ENCODE measurements at places on chromosomes 2 and 18. TPM values are rescaled to one million over a fixed set of nuclear protein-coding genes. Genes with fewer than 3 reads are reported as not detected.

Gene ZAP70
- total RNA-seq: not detected

Gene FAM237A
- not detected for total RNA-seq

Gene POTEC
- total RNA-seq: not detected

Gene CRACDL
- 3.8 TPM for total RNA-seq

Gene CFLAR
- total RNA-seq: 260 TPM

Gene LOXHD1
- not detected for total RNA-seq

Gene UGT1A8
- total RNA-seq: not detected

Gene PFN4
- 0.93 TPM for total RNA-seq

Gene RIT2
- not detected for total RNA-seq

Gene FRZB
- 0.09 TPM for total RNA-seq

Gene TTN
- total RNA-seq: 0.49 TPM

Gene HOXD13
- total RNA-seq: not detected

Gene ADCYAP1
- not detected for total RNA-seq

Gene EDAR
- not detected for total RNA-seq

Gene SLC4A5
- 0.97 TPM for total RNA-seq

Gene TMEM18
- 23.7 TPM for total RNA-seq

Gene KCNG2
- total RNA-seq: not detected

Gene INO80B
- total RNA-seq: 24.2 TPM

Gene QPCT
- 12.8 TPM for total RNA-seq

Gene DNAJC5G
- total RNA-seq: 0.77 TPM

Gene SIGLEC15
- not detected for total RNA-seq

Gene CROCC2
- not detected for total RNA-seq

Gene LRRC30
- not detected for total RNA-seq

Gene ANKRD30B
- not detected for total RNA-seq

Gene LIPT1
- total RNA-seq: 4.8 TPM

Gene ARMC9
- total RNA-seq: 19.3 TPM
